ENCODE measurements at places on chromosomes 5 and 9.
A peak's percentile ranks its signal among the peaks of the same experiment; 100 is the strongest.

GRCh38 chr5:17132444-17133083 is 84.9 kb upstream of the BASP1 start:
- no peak for DNase-seq

DNA sequence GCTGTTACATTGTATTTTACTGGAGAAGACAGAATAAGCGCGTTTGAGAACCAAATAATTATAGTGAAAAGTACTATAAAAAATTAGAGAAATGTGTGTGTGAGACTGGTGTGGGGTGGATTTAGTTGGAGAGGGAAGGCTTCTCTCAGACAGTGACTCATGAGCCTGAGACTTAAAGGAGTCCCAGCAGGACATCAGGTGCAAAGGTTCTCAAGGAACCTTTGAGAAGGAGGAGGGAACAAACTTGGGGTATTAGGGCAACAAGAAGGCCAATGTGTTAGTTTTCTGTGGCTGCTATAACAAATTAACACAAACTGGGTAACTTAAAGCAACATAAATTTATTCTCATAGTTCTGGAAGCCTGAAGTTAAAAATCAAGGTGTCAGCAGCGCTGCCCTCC is 4.9 kb downstream of the DDX4 start:
- DNase-seq: no peak

DNA sequence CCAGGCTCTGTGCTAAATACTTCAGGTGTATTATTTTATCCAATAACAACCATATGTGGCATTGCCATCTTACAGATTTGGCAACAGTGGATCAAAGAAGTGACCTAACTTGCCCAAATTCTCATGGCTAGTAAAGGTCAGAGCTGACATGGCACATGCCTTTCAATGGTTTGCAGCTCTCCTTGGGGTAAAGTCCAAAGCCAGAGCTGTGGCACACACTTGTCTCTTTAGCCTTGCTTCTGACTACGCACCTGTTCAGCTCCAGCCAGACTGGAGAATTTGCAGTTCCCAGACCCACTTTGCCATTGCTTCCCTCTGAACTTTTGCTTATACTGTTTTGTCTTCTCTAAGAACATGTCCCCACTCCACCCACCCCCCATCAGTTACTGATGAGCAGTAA is 5.9 kb downstream of the SLC35A4 start:
- no peak for DNase-seq

DNA sequence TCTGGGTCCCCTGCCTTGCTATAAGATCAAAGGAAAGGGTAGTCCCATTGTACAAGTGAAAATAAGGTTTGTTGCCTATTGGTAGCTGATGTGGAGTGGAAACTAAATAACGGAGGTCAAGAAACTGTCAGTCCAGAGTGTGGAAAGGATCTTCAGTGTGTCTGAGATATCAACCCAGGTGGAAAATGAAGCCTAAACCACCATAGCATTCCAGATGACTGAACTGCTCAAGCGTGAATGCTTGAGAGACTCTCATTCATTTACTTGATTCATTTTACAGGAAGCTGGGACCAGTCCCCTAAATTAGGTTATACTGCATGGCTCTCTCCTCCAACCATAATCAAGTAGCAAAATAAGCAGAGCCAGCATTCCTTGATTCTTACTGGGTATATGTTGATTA is 116.0 kb upstream of the SLC28A3 start:
- no peak for DNase-seq

DNA sequence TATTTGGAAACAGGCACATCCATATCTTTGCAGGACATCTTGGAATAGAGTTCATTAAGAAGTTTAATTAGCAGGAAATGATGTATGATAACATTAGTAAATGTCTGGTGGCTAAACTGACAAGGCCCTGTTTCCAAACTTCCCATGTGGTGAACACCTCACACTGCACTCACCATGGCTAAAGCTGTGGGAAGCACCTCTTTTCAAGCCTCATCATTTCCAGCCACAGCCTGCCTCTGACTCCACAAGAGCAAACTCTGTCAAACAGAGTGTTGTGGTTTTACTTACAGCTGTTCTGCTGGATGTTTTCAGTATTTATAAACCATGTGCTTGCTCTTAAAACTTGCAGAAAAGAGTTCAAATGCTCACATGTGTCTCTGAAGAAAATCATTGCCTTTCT is 14.9 kb upstream of the NDUFB6 start:
- DNase-seq: no peak

- DNase-seq: no peak
Observed at GRCh38 chr5:119095611-119096010, 24.7 kb downstream of the DMXL1 start.

- DNase-seq: no peak
Observed at GRCh38 chr9:5708414-5708813, 79.5 kb downstream of the RIC1 start.

DNA sequence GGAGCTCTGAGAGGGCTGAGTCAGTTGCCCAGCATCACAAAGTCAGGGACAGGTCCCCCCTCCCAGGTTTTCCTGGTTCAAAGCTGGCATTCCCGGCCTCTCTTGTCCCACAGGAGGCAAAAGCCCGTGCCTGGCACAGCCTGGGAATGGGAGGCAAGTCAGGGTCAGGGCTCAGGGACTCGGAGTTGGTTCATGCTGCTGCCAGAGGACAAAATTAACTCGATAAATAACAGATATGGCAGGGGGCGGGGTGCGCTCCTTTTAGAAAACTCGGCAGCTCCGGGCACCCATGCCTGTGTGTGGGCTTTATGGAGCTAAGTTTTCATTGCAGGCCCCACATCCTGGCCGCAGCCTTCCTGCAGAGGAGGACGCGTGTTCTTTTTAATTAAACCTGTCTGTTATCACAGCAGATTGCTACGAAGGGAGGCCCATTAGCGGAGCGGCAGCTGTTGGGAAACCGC is 62.8 kb upstream of the LMX1B start:
- no peak for DNase-seq

- DNase-seq: no peak
Observed at GRCh38 chr9:113462781-113463286, 693 bp upstream of the RGS3 start.

DNA sequence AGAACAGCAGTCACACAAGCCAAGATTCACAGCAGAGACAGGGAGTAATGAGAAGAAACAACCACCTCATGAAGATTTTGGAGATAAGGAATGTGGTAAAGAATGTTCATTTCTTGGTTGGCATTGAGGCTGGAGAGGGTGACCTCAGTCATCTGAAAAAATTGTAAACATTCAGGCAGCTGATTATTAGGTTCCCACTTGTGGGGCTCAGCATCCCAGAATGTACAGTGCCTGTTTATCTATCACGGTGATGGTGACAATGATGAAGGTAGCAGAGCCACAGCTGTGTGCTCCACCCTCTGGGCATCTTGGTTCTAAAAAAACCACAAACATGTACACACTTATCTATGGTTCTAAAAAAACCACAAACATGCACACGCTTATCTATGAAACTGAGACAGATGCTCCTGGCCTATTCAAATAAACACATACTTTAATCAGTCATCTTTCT is 143.9 kb upstream of the MOCS2 start:
- DNase-seq: no peak

- no peak for DNase-seq
Observed at GRCh38 chr9:7367726-7368125, 431.9 kb downstream of the DMAC1 start.

DNA sequence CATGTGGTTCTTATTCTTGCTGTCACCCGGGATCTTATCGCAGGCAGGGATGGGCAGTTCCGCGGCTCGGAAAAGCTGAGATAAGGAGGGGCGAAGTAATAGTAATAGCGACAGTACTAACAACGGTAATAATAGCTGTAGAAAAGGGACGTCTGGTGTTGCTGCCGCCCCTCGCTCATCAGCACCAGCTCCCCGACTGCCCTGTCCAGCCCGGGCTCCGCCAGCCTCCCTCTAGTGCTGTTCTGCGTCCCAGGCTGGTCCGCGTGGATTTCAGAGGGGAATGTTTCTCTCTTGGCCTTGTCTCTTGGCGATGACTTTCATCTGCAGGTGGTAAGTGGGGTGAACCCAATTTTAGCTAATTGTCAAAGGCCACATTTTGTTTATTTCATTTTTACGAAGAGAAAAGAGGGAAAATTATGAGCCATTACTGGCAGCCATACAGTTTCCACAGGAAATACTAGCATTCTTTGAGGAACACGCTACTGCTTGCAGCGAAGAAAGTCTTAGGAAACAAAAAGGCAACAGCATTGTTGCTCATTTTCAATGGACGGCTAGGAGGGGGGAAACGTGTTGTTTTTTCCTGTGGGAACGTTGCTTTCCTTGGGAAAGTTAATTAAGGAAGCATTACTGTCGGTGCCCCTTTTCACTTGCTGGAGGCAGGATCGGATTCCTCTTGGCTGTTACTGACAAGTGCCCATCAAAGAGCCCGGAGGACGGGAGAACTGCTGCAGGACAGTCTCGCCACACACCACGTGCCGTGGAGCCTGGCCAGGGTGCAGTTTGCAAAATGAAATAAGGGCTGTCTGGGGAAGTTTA is 762 bp downstream of the SNCAIP start:
- no peak for DNase-seq

DNA sequence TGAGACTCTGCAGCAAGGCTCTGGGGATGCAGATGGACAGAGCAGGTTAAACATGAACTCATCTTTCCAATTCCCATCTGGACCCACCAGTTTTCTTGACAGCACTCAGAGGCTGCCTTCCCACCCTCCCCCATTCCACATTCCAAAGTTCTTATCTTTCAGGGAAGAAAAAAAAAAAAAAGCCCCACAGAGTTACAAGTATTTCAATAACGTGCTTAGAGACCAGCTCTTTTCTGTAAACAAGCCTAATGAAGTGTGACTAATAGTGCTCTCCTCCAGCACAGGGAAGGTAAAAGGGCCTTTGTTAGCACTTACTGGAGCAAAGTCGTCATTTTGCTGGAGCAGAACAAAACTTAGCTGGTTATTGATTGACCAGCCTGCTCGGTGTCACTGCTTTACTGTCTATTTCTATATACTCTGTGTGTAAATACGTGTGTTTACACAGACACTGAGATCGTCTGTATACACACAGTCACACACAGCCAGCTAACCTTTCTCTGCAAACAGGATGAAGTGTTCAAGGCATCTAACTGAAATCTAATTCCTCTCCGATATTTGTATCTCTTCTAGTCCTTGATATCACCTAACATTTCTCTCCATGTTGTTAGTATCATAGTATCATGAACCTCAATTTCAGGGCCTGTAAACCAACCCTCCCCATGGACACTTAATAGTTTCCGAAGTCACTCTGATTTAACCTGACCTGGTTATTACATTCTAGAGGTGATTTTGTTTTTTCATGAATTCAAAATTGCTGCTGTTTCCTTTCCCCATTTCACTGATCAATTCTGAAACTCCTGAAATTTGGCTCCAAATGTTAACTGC is 84.9 kb downstream of the ZNF608 start:
- peak; percentile 72 for DNase-seq

DNA sequence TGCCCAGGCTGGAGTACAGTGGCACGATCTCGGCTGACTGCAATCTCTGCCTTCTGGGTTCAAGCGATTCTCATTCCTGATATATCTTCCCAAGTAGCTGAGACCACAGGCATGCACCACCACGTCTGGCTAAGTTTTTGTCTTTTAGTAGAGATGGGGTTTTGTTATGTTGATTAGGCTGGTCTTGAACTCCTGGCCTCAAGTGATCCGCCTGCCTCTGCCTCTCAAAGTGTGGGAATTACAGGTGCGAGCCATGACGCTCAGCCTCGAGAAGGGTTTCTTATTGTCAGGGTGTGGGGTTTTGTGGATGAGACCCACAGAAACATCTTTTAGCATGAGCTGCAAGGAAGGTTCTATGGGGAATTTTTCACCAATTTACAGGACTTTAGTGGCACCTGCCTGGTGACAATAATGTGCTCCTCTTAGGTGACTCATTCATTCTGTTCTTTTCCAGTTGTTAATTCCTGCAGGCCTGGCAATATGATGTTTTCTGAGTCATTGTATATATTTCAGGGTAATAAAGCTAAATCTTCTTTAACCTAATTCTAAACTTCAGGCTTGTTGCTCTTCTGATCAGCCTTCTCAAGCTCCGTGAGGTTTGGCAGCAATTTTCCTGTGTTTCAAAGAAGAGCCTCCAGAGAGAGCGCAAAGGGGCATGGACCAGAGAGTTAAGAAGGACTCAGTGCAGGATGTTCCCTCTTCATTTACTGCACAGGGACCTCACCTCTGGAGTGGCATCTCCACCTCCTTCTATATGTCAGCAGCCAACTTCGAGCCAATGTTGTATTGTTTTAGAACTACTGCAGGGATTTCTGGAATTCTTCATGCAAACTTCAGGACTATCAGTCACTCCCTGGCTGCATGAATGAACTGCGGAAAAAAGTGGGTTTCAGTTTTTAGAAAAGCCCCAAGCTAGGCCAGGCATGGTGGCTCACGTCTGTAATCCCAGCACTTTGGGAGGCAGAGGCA is 77.8 kb upstream of the ZNF618 start:
- no peak for DNase-seq

DNA sequence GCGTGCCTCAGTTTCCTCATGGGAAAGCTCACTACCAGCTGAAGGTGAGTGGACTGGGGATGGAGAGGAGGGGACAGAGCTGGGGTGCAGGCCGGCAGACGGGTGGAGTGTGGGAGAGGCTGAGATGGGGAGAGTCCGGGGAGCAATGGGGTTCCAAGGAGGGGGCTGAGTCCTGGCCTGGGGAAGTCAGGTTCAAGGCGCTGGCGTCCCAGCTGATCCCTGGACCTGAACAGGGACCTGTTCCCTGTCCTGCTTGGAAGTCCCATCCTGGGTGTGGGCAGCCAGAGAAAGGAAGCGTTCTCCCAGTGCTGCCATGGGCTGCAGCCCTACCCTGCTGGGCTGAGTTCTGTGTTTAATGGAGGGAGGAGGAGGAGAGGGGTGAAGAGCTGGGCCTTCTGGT is 60.9 kb upstream of the GNE start:
- no peak for DNase-seq

DNA sequence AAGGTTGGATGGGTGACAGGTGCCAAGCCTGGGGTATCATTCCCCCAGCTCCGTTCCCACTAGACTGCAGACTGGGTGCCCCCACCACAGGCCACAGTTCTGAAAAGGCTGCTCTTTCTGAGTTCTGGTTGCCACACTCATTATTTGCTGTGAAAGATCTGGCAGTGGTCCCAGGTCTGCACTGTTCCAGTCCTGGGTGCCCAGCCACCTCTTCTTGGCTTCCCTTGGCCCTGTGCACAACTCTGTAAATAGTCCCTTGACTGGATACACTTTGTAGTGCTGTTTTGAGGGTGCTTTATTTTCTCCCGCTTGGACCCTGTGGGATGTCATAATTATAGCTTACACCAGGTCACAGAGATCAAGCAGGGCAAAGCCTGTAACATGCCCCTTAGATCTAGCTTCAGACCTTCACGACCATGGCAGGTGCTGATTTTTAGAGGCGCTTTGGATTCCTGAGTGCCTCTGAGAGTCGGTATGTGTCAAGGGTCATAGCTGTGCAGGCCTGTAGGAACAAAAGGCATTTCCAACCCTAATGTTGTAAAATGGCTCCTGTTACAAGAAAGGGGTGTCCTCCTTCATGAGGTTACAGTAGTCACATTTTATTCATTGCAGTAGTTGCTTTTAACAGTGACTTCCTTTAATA is 344.9 kb downstream of the ICE1 start:
- no peak for DNase-seq

- DNase-seq: no peak
Observed at GRCh38 chr5:176401281-176402205, 13.0 kb downstream of the HIGD2A start.

GRCh38 chr9:119509291-119509905 is 140.2 kb upstream of the BRINP1 start:
- DNase-seq: no peak

- DNase-seq: no peak
Observed at GRCh38 chr5:55897206-55897894, 46.2 kb downstream of the IL31RA start.
